ENCODE measurements at places on chromosomes 16 and 17.

DNA sequence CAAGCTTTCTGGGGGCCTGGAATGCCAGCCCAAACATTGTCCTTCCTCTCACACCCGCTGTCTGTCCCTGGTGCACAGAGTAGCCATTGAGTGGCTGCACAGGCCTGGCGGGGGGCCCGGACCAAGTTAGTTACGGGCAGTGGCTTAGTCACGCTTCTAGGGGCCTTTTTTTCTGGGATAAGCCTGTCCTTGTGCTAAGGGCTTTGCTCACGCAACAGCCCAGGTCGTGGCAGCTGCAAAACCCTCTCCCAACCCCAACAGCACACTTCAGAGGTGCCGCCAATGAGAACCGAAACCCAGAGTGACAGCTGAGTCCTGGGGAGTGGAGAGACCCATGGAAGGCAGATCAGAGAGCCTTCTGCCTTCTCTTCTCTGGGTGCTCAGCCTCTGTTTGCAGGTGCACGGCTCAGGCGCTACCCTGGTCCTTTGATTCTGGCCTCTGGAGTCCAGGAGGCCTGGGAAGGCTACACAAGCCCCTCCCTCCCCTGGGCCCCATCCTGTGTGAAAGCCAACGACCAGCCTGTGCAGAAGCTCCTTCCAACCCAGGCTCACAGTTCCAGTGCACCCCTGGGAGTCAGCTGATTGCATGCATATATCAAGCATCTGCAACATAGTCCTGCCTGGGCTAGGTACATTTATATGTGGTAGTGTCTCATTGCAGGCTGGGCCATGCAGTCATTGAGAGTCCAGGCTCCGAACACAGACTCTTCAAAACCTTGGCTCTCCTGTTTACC lies 9.1 kb downstream of the WSCD1 start:
- DNase-seq = no peak

- no peak for DNase-seq
These were observed 44.3 kb downstream of the SLC6A2 start for GRCh38 chr16:55700067-55700466.

GRCh38 chr16:85774136-85774535 lies 23.2 kb upstream of the C16orf74 start:
- DNase-seq = no peak

DNA sequence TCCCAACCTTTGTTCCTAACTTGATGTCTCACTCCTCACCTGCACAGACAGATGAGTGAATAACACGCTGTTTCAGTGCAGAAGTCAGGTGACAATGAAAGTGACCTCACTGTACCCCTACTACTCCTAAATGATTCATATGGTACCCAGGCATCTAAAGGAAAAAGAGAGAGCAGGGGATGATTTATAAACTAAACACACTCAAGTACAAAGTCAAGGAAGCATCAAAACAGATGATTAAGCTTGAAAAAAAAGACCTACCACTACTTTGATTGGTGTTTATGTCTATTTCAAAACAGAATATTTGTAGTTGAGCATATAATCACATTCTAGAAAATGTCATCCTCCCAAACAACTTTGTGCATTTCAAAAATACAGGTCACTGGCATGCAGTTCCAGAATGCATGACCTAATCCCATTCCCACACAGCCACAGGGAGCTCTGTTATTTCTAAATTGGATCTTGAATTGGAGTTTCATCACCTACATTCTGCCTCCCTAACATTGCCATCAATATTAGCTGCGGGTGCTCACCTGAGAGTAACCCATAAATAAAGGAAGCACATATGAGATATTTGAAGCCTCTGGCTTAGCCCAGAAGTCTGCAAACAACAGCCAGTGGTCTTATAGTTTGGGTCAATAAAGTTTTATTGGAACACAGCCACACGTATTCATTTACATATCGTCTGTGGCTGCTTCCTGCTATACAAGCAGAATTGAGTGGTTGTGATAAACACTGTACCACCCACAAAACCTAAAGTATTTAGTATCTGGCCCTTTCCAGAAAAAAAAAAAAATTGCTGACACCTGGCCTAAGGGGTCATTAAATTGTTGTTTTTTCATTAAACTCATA lies 14.0 kb downstream of the HS3ST3A1 start:
- no peak for DNase-seq

- no peak for DNase-seq
These were observed 6.9 kb downstream of the LMF1 start for GRCh38 chr16:963913-964312.

DNA sequence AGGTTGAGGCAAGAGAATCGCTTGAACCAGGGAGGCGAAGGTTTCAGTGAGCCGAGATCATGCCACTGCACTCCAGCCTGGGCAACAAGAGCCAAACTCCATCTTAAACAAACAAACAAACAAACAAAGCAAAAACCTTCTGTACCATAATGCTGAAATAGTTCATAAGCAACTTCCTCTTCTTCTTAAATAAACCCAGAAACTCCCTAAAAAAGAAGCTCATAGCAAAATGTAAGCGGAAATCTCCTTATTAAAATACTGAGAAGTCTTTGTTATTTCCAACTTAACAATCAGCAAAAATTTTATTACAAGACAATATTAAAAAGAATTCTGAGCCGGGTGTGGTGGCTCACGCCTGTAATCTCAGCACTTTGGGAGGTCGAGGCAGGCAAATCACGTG lies 82.8 kb downstream of the FBXL20 start:
- no peak for DNase-seq

- DNase-seq = no peak
These were observed 23.7 kb upstream of the RCVRN start for GRCh38 chr17:9928601-9929333.

GRCh38 chr16:52773026-52773425 lies 226.1 kb upstream of the TOX3 start:
- peak; percentile 53 for DNase-seq

- no peak for DNase-seq
These were observed 119.4 kb downstream of the OR1D5 start for GRCh38 chr17:2943981-2944380.

GRCh38 chr16:2460391-2460713 lies 443 bp downstream of the TEDC2 start:
- no peak for DNase-seq

DNA sequence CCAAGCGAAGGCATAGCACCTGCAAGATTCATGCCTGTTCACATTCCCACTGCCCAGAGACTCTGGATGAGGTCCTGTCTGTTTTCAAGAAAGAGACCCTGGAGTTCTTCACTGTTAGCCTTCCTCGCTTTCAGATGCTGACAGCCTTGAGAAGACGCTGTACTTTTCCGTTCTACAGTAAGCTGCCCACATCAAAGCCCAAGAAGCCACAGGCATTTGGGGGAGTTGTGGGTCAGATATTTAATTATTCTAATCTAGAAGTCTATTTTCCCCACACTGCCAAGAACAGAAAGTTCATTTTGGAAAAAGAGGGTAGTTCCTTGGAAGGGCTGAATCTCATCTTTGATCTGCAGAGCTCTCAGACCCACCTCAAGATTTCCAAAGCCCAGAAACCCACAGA lies 127.9 kb downstream of the AXIN2 start:
- no peak for DNase-seq

DNA sequence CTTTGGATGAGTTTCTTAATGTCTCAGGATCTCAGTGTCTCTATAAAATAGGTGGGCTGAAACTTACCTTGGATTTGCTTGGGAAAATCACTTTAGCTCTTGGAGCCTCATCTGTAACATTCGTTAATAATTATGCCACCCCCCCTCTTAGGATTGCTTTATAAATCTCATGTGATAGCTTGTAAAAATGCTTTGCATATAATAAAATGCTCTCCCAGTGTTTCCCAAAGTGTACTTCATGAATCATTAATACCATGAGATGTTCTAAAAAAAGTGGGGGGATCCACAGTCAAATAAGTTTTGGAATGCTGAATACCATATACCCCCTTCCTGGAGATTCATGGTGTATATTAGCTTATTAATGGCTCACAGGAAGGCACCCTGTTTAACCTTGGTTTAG lies 5.2 kb downstream of the KRT39 start:
- no peak for DNase-seq

DNA sequence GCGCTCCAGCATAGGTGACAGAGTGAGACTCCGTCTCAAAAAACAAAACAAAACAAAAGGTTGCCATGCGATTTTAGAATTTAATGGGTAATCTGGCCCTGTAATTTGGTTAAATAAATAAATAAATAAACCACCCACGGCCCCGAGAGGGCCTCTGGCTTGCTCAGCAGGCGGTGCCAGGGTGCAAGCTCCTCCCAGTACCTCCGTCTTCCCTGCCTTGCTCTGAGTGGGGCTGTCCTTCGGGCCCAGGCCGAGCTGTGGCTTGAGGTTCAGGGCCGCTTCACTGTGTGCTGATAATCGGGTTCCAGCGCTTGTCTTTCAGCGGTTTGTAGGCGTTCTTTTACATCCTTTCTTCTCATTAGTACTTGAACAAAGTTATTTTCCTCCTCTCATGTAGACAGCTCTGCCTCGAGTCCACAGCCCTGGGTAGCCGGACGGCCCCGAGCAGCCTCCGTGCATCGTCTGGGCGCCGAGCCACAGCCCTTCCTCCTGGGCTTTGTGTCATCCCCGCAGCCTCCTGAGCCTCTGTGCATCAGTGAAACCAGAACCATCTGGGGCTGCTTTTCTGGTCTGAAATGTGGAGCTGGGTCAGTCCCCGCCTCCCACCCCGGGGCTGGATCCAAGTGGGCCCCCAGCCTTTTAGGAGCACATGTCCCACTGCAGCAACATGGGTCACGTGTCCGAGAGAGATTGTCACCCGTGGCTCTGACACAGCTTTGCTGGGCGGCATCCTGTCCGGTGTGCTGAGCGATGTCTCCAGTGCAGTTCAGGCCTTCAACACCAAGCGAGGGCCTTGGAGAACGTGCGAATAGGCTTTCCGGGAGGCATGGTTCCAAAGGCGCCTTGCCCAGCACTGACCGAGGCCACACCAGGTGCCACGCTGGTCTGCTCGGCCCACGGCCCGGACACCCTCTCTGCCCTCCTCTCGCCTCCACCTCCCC lies 157.4 kb upstream of the CHMP6 start:
- no peak for DNase-seq

GRCh38 chr17:69222707-69223258 lies 5.8 kb downstream of the ABCA10 start:
- DNase-seq = no peak

DNA sequence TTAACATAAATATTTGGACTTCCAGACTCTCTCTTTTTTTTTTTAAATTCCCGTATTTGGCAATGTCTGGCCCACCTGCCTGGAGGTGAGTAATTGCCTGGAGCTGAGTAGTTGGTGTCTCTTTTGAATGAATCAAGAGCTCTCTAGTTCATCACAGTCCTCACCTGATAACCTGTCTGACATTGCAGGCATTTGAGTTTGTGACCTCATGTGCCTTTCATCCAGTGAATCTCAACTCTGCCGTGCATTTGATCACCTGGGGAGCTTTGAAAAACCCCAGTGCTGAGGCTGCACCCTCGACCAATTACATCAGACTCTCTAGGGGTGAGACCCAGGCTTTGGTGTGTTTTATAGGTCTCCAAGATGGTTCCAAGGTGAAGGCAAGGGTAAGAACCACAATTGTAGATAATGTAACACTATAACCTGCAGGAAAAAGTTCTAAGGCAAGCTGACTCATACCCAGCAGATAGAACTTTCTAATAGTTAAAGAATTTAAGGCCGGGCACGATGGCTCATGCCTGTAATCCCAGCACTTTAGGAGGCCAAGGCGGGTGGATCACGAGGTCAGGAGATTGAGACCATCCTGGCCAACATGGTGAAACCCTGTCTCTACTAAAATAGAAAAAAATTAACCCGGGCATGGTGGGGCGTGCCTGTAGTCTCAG lies 24.5 kb upstream of the HS3ST2 start:
- no peak for DNase-seq

DNA sequence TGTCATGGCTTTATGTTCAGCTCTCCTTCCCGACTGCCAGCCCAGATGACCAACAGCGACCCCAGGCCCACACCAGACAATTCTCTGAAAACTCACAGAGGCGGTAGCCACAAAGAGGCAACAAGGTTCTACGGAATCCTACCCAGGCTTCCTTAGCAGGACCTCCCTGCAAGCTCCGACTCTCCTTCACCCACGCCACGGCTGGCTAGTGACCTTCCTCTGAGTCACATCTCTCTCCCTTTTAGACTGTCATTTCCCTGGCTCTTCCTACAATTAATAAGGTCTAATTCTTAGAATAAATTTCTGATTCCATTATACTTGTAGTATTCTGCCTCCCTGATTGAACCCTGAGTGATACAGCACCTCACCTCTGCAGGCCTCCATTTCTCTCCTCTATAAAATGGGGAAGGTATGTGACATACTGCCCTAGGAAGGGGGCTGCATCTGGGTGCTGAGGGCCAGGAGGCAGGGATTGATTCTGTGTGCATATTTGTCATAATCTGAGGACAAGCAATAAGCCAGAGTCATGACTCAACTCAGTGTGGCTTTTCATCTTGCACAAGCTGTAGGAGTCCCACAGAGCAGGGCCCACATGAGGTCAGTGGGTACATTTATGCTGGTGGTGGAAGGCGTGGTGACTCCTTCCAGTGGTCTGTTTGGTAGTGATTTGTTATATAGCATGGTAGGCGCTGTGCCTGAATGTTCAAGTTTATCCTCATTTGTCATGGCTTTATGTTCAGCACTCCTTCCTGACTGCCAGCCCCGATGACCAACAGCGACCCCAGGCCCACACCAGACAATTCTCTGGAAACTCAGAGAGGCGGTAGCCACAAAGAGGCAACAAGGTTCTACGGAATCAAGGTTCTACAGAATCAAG lies 46.2 kb downstream of the SMPD3 start:
- no peak for DNase-seq

GRCh38 chr17:47810200-47810821 lies 11.3 kb downstream of the OSBPL7 start:
- no peak for DNase-seq

GRCh38 chr16:82857693-82858365 lies 231.1 kb downstream of the CDH13 start:
- DNase-seq = no peak

DNA sequence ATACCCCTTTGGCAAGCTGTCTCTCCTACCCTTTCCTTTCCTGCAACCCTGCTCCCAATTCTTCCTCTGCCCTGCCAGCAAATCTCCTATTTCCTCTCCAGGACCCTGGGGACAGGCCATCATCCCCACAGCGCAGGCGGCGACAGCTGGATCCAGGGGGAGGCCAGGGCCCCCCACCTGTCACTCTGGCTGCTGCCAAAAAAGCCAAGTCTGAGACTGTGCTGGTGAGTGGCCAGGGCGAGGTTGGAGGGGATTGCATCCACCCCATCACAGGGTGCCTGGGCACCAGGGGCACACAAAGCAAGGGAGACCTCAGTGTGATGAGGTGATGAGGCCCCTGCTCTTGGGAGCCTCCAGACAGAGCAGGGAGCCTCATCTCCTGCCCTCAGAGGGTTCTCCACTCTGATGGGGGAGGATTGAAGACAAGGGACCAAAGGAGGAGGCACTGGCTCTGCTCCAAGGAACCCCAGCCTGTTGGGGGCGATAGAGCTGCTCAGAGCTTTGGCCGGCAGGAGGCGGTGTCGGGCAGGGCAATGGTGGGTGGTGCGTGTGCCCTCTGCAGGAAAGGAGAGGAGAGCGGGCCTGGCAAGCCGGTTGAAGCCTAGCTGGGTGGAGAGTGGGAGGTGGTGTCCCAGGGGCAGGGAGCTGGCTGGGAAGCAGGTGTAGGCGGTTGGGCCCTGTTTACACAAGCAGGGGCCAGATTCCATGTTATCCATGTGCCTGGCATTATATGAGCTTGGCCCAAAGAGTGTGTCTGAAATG lies 15.6 kb upstream of the PDK2 start:
- DNase-seq = no peak

All from NCI-H748 treated with DMSO at 0.1 percent for 48 hours (cell line).